ENCODE measurements at places on chromosomes 3 and 15. TPM values are rescaled to one million over a fixed set of nuclear protein-coding genes. Genes with fewer than 3 reads are reported as not detected.

The CFAP100 gene
- not detected for total RNA-seq

The PFN2 gene
- 3.3 TPM for total RNA-seq

The RLBP1 gene
- not detected for total RNA-seq

GRCh38 chr15:63699101-63699785 lies 102.1 kb downstream of the FBXL22 start:
- no peak for DNase-seq

DNA sequence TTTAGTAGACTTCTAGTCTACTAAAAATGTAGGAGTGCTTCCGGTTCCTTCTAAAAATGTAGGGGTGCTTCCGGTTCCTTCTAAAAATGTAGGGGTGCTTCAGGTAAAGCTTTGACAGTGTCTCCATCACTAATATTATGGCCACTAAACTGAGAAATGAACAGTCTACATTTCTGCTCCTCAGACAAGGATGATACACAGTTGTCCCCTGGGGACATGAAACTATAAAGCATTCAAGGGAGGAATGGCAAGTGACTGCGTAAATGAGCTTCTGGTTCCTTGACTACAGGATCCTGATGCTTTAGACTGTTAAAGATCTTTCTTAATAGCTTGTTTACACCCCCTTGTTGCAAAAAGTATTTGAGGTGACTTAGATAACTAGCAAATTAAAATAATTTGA lies 53.9 kb upstream of the SLC9A9 start:
- DNase-seq: no peak

DNA sequence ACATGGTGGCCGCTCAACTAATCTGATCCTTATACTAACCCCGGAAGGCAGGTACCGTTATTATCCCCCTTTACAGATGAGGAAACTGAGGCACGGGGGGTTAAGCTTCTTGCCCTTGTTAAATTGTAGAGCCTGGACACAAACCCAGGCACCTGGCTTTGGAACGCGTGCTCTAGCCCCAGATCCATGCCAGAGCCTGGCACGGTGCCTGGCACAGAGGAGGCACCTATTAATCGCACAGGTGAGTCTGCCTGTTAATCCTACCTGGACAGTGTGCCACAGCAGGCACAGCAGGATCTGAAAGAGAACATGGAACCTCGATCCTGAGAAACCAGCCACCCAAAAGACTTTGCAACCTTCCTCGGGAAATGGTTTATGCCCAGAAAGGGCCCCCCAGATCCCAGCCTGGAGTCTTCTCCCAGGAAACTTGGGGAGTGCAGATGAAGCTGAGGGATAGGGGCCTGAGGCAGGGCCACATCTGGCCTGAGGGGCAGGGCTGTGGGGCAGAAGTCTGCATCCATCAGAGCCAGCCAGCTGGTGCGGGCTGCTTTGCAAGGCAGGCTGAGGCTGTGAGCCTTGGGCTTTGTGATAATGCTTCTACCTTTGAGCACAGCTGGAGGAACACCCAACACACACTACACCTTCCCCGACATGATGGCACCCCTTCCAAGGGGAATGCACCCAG lies 55.3 kb upstream of the SLC6A1 start:
- DNase-seq: no peak

Measured in CD4-positive, CD25-positive, alpha-beta regulatory T cell (primary cell).